ENCODE measurements at places on chromosomes 1 and 21. TPM values are rescaled to one million over a fixed set of nuclear protein-coding genes. Genes with fewer than 3 reads are reported as not detected.

- no peak for DNase-seq
These were observed 100.8 kb downstream of the C1orf21 start for GRCh38 chr1:184487531-184488193.

The CFHR4 gene
- not detected for total RNA-seq

The KCNT2 gene
- total RNA-seq: 3.0 TPM

- no peak for DNase-seq
These were observed 26.1 kb downstream of the PCAT6 start for GRCh38 chr1:202836623-202837403.

DNA sequence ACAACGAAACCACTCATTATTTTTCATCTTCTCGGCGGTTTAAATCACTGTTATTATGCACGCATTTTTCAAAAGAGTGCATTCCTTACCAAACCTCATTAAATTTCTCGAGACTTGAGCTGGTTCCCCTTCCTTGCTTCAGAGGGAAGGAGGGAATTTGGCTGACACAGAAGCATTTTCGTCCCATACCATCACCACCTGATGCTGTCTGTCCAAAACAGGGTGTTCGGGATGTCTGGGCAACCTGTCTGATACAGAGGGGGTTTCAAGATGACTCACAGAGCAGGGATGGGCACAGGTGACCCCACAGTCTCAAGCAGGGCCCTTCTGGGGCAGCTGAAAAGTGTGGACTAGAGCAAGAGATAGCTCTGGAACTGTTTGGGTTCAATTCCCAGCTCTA, 12.3 kb upstream of the RCC2 start:
- DNase-seq: no peak

DNA sequence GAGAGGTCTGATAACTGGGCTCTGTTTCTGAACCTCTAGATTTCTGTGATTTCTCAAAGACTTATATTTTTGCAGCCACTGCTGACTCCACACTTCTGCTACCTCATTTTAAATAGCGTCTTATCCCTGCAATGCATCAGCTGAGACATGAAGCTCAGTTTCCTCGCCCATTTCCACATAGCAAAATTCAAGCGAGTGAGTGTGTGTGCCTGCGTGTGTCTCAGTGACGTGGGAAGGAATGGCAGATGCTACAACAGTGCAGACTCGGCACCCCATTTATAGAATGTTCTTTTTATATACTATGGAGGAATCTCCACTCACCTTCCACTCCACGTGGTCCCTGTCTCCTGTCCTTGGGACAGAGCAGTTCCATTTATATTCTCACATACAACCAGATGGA, 35.7 kb downstream of the ZMYND12 start:
- no peak for DNase-seq

DNA sequence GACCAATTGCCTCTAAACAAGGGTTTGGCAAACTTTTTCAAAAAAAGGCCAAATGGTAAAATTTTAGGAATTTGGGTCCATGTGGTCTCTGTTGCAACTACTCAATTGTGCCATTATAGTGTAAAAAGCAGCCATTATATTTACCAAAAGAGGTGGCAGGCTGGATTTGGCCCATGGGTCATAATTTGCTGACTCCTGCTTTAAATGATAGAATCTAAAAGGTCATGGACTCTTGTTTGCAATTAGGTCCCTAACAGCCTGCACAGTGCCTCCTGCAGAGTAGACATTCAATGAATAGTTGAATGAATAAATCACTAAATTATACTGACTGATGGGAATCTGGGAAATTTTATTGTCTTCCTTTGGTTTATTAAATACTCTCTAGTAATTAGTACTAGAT, 6.2 kb downstream of the BECN2 start:
- no peak for DNase-seq

DNA sequence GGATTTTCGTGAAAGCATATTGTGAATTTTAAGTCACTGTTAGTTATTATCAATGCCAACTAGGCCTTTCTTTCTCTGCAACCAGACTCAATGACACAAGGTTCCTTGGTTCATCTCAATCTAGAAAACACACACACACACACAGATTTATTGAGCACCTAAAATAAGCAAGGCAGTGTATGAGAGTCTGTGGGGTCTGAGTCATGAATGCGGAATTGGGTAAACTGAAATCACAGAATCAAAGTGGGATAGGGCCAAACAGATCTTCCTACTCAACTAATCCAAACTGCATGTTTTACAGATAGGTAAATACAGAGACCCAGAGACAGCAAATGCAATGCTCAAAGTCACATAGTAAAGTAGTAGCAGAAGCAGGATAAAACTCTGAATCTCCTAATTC, 48.5 kb upstream of the NRDC start:
- no peak for DNase-seq

The FLG gene
- total RNA-seq: not detected

GRCh38 chr1:230243583-230244353, 176.7 kb downstream of the GALNT2 start:
- DNase-seq: no peak

GRCh38 chr1:77322061-77322900, 40.5 kb downstream of the AK5 start:
- DNase-seq: no peak

GRCh38 chr1:209643285-209644020, 8.8 kb downstream of the LAMB3 start:
- DNase-seq: peak; percentile 94

The SLC6A17 gene
- total RNA-seq: 0.09 TPM

DNA sequence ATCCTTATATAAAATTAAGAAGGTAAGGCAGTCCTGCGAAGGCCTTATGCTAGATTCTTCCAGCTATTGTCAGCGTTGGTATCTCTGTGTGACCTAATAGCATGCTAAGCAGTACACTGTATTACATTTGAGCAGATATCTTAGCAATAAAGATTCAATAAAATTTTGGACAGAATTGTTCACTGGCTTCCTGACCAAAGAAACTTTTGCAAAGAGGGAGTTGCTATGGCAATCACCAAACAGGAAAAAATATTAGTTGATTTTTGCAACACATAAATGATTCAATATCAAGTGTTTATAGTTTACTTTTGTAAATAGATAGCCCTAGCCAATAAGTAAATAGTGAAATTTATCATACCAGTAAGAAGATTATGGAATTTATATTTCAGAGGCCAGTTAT, 31.0 kb upstream of the PLEKHO1 start:
- DNase-seq: peak; percentile 39

DNA sequence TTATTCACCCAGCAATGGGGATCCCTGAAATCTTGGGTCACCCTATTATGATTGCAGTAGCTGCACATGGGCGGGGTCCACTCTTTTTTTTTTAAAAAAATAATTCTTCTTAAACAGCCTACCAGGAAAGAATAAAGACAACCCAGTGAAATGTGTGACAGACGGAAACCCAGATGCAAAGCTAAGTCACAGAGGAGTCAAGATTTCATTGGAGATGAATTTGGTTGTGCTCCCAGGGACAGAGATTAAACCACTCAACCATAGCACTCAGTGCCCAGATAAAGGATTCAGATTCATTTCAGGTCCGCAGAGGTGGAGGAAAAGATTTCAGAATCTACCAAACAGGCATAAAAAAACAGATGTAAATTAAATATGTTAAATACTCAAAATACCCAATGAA, 583.5 kb upstream of the ZP4 start:
- no peak for DNase-seq

DNA sequence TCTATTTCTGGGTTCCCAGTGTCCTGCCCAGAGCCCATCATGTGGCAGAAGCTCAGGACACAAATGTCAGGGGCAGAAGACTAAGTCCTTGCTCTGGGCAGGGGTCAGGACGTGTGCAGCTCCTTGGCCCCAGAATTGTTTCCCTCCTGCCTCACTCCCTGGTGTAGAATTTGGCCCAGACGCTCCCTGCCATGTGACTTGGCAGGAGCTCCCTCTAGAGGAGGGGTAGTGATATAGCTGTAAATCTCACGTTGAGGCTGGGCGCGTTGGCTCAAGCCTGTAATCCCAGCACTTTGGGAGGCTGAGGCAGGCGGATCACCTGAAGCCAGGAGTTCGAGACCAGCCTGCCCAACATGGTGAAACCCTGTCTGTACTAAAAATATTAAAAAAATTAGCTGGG, 91.2 kb downstream of the UBIAD1 start:
- no peak for DNase-seq

The RIMS3 gene
- 1.7 TPM for total RNA-seq

DNA sequence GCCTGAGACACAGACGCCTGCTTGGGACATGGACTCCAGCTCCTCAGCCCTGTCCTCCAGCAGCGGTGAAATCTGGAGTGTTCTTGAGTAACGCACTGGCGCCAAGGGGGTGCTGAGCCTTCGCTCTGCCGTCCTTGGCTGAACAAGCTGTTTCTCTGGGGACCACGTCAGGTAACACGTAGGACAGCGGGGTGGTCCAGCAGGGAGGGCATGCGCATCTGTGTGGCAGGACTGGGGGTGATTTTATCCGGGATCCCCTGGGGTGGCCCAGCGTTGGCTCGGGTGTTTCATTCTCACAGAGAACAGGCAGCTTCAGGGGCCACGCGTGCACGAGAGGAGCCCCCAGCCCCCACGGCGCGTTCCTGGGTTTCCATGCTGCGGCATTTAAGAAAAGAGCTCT, 61.2 kb downstream of the AGPAT3 start:
- no peak for DNase-seq

DNA sequence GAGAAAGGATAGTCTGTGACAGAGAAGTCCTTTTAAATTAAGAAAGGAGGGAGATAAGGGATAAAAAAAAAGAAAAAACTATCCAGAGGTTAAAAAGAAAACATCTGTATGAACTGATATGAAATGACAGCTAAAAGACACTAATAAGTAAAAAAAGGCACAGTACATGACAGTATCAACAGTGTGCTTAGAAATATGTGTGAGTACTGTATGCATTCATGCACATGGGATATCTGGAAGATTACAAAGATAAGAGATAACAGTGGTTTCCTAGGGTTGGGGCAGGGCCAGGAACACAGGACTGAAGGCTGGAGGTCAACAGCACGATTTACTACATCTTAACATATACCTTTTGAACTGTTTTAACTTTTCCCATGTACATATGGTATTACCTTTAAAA, 13.3 kb downstream of the PTP4A2 start:
- DNase-seq: no peak

DNA sequence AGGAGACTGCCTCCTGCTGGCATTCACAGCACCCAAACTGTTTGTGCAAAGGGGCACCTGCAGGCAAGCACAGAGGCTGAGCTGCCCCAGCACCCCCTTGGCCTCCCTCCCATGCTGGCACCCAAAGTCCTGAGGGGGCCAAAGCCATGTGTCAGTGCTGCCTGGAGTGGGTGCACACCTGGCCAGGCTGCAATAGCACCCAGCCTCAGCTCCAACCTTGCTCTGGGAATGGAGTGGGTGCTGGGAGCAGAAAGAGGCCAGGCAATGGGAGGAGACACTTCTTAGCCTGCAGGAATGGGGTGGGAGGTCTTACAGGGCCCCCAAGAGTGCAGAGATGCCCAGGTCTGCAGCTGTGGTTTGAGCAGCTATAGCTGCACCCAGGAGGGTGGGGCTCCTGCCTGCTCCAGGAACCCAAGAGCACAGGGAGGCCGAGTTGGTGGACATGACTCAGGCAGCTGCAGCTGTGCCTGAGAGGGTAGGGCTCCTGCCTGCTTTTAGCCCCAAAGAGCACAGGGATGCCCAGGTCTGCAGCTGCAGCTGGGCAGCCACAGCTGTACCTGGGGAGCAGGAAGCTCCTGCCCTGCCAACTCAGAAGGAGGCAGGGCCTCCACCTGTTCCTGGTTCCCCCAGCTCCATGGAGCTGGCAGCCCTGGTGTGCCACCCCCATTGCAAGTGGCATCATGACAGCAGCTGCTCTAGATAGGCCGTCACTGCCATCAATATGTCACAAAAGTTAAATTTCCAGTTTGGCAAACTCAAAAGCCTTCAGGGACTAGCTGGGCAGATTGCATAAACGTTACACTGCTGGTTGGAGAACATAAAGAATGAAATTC, 5.3 kb upstream of the CHD1L start:
- no peak for DNase-seq

- DNase-seq: no peak
These were observed 70.2 kb upstream of the OLIG2 start for GRCh38 chr21:32955311-32956060.

- DNase-seq: peak; percentile 83
These were observed 83.5 kb downstream of the MAN1C1 start for GRCh38 chr1:25700144-25700523.

DNA sequence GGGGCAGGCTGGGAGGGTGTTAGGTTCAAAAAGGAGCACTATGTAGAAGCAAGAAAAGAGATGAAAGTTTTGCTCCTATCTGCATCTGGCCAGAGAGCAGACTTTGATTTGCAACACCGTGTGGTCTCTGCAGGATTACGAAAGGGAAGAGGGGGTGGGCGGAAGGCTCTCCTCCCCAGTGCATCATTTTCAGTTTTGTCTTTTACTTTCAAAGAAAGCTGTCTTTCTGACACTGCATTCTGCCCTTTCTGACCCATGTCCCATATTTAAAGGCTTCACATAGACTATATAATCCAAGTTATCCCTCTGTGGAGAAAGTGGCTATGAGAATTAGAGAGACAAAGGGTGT, 126.5 kb downstream of the RHOU start:
- DNase-seq: no peak

GRCh38 chr1:220751111-220751510, 3.0 kb downstream of the MTARC2 start:
- peak; percentile 55 for DNase-seq

The TAS1R1 gene
- total RNA-seq: 0.51 TPM

GRCh38 chr1:65958561-65959350, 166.1 kb downstream of the PDE4B start:
- peak; percentile 72 for DNase-seq

GRCh38 chr1:216794586-216794985, 71.4 kb upstream of the ESRRG start:
- no peak for DNase-seq

DNA sequence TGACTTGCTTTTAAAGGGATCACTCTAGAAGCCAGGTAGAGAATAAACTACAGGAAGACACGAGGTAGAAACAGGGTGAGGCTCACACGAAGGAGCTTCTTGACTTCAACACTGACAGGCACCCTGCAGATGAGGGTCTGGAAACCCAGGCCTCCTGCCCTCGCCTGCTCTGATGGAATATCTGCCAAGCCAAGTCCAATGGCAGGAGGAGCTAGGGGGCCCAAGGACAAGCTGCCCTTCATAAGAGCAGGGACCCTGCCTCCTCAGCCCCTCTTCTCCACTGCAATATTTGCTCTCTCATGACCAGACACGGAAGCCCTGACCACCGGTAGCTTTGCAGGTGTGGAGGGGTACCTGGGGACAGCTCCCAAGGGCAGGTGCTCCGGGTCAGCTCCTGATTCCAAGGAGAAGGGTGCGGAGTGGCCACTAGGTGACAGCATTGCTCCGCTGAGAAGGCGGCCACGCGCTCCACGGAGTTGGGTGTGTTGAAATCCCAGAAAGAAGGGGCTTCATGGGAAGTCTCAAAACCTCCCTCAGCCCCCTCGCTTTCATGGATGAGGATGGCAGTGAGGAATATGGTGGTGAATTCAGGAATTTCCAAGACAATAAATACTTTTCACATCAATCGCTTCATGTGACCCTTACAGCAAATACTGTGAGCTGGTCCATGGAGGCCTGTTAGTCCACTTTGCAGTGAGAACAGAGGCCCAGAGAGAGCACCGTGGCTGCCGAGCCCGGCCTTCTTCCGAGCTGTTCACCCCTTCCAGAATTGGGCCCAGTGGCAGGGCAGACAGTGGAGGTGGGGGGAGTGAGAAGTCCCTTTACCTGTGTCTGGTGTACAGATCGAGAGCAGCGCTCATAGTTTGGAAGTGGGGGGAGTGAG, 33.2 kb upstream of the PAX7 start:
- peak; percentile 70 for DNase-seq

The ALX3 gene
- not detected for total RNA-seq

- DNase-seq: peak; percentile 63
These were observed 63.2 kb downstream of the SYDE2 start for GRCh38 chr1:85137660-85138059.

GRCh38 chr1:116382857-116383483, 9.9 kb downstream of the ATP1A1 start:
- DNase-seq: no peak

GRCh38 chr1:75845576-75845975, 48.9 kb downstream of the MSH4 start:
- DNase-seq: no peak

All from lung (tissue), 17 donors.